ENCODE measurements at places on chromosomes 4 and X. TPM values are rescaled to one million over a fixed set of nuclear protein-coding genes. Genes with fewer than 3 reads are reported as not detected.
A peak's percentile ranks its signal among the peaks of the same experiment; 100 is the strongest.

DNA sequence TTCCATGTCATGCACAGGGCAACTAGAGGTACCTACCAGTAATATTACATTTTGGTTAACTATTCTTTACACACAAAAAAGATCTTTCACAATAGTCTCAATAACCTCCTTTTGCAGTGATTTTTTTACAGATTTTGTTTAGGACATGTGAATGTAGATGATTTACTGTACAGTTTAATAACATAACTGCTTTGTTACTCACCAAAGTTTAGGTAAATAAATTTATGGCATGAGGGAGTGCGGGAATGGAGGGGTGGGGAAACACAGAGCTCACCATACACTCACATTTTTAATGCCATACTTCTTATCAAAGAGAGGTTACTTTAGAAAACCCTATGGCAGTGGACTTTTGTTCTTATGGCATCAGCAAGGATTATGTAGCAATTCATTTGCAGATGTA, 93.1 kb upstream of the TEX13A start:
- no peak overlapping the region for H3K4me3 ChIP-seq
- DNase-seq: no peak
- H3K27ac ChIP-seq: no peak overlapping the region
- no peaks in the 10 kb centered on the region for H3K36me3 ChIP-seq
- H3K27me3 ChIP-seq: peaks cover 5% of the 10 kb centered on the region

GRCh38 chr4:79788884-79789283, 284.1 kb downstream of the ANTXR2 start:
- no peak overlapping the region for H3K27ac ChIP-seq
- H3K27me3 ChIP-seq: peaks cover 4% of the 10 kb centered on the region
- H3K4me3 ChIP-seq: no peak overlapping the region
- no peaks in the 10 kb centered on the region for H3K4me1 ChIP-seq

- H3K4me3 ChIP-seq: no peak overlapping the region
- no peak overlapping the region for H3K27ac ChIP-seq
- no peak for DNase-seq
These were observed 59.6 kb upstream of the GPR174 start for GRCh38 chrX:79084923-79085322.

GRCh38 chr4:128068918-128069317, 7.8 kb downstream of the LARP1B start:
- no peaks in the 10 kb centered on the region for H3K4me1 ChIP-seq
- H3K27ac ChIP-seq: no peak overlapping the region
- H3K4me3 ChIP-seq: no peak overlapping the region
- DNase-seq: no peak

DNA sequence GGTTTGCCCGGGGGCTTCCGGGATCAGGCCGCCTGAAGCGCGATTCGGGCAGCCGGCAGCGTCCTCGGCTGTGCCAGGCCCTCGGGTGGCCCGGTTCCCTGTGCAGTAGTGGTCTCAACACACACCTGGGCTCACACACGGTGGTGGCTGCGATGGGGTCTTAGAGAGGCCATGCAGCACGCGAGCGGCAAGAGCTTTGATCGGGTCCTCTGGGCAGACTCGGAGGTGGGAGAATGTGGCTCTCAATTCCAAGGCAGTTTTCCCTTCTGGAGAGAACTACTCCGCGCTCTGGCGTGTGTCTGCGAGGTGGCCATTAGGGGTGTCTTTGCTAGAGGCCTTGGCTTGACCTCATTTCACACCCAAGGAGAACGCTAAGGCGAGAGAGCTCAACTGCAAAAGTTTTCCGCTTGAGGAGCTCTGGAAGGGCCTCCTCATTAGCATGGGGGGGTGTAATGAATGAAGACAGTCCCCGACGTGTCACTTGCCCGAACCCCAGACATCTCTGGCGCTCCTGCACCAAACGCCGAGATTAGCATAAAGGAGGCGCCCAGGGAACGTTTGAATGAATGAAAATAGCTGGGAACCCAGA, 771 bp upstream of the RBPJ start:
- H3K36me3 ChIP-seq: no peaks in the 10 kb centered on the region
- peaks cover 32% of the 10 kb centered on the region for H3K27me3 ChIP-seq
- H3K4me1 ChIP-seq: peaks cover 26% of the 10 kb centered on the region
- peak overlapping the region; percentile 97 for H3K27ac ChIP-seq

DNA sequence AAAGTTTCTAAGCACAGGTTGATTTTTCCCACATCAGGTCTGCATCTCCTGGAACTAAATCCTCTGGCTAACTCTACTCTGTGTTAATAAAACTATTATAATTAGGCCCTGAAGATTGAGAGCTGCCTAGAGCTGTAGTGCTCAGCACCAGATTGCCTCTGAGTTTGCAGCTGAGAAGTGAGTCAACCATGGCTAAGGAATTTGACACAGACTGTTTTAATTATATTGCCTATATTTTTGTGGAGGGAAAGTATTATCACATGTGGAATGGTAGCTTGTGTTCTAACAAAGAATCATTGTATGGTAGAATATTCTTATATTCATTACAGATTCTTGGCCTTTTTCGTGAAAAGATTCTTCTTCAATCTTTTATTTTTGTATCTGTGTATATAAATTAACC, 1907.6 kb upstream of the TENM3 start:
- H3K27ac ChIP-seq: no peak overlapping the region
- no peaks in the 10 kb centered on the region for H3K27me3 ChIP-seq
- no peaks in the 10 kb centered on the region for H3K36me3 ChIP-seq
- no peaks in the 10 kb centered on the region for H3K4me1 ChIP-seq
- H3K4me3 ChIP-seq: no peak overlapping the region

GRCh38 chr4:83855044-83855443, 319.1 kb downstream of the GPAT3 start:
- H3K27ac ChIP-seq: no peak overlapping the region
- H3K4me3 ChIP-seq: no peak overlapping the region
- no peaks in the 10 kb centered on the region for H3K36me3 ChIP-seq
- no peaks in the 10 kb centered on the region for H3K4me1 ChIP-seq

GRCh38 chrX:12972878-12973560, 1.9 kb upstream of the TMSB4X start:
- peaks cover 82% of the 10 kb centered on the region for H3K4me1 ChIP-seq
- no peak for DNase-seq
- peak overlapping the region; percentile 98 for H3K27ac ChIP-seq
- H3K36me3 ChIP-seq: peaks cover 26% of the 10 kb centered on the region
- peaks cover 45% of the 10 kb centered on the region for H3K27me3 ChIP-seq

GRCh38 chr4:155972098-155972497, 18.4 kb upstream of the CTSO start:
- DNase-seq: no peak
- peaks cover 5% of the 10 kb centered on the region for H3K27me3 ChIP-seq
- no peak overlapping the region for H3K4me3 ChIP-seq
- no peak overlapping the region for H3K27ac ChIP-seq

DNA sequence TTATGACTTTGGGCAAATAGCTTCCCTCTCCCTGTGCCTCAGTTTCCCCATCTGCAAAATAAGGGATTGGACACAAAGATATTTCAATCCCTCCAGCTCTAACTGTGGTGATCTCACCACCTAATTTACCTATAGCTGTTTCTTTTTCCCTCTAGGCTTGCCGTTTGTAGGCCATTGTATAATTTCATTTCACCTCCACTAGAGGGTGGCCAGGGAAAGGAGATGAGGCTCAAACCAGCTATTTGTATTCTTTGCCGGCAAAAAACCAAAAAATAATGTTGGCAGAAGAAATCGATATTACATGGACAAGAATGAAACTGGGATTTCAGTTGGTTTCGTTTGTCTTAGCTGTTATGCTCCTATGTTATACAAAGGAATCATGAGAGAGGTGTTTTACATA, 36.1 kb upstream of the DOCK11 start:
- no peak overlapping the region for H3K27ac ChIP-seq
- H3K27me3 ChIP-seq: peaks cover 5% of the 10 kb centered on the region
- peak; percentile 20 for DNase-seq
- no peaks in the 10 kb centered on the region for H3K4me1 ChIP-seq

DNA sequence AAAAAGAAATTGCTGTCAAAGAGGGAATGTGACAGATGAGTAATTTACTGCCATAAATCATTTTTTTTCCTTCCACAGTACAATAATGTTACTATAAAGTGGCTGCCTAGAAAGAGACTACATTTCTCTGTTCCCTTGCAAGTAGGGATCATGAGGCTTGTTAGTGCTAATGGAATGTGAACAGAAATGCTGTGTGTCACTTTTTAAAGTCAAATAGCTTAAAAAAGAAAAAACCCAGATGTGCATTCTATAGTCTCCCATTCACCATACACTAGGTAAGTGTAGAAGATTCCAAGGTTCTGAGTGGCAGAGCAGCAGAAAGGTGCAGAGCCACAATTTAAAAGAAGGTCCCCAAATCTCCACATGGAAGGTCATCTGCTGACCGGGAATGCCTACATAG, 328.4 kb downstream of the CAMK2D start:
- no peaks in the 10 kb centered on the region for H3K4me1 ChIP-seq
- H3K36me3 ChIP-seq: peaks cover 4% of the 10 kb centered on the region
- no peak overlapping the region for H3K27ac ChIP-seq
- H3K4me3 ChIP-seq: no peak overlapping the region
- no peak for DNase-seq

- H3K4me3 ChIP-seq: peak overlapping the region; percentile 71
- DNase-seq: peak; percentile 30
- peaks cover 12% of the 10 kb centered on the region for H3K36me3 ChIP-seq
- peaks cover 65% of the 10 kb centered on the region for H3K27me3 ChIP-seq
These were observed 22.4 kb downstream of the FLNA start for GRCh38 chrX:154352012-154352401.

DNA sequence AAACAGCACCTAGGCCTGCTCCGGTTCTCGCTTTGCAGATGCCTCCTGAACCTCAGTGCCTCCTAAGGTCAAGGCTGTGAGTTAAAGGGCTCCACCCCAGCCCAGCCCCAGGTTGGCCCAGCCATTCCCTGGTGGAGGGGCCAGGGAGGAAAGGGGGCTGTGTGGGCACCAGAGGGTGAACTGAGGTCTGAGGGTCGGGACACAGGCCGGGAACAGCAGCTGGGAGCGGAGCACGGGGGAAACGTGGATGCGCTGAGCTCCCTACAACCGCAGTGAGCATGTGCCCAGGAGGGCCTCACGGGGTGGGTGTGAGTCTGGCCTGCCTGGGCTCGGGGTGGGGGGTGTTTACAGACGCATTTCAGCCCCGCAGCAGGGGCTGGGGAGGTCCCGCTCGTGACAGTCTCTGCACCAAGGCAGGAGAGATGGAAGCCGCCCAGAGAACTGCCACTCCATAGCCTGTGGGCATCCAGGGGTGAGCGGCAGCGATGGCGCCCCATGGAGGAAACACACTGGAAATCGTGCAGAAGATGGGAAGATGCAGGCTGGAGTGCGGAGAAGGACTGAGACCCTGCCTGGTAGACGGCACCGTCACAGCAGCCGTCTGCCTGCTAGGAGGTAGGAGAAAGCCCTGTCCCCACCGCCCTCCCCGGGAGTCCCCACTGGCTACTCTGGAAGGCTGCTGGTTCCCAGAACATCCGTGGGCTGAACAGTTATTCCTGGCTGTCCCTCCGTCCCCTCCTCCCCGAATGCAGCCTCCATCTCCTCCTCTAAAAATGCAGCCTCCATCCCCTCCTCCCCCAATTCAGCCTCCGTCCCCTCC, 9.9 kb upstream of the SLC25A6 start:
- H3K36me3 ChIP-seq: no peaks in the 10 kb centered on the region
- H3K4me3 ChIP-seq: no peak overlapping the region
- H3K4me1 ChIP-seq: no peaks in the 10 kb centered on the region
- peaks cover 2% of the 10 kb centered on the region for H3K27me3 ChIP-seq
- H3K27ac ChIP-seq: no peak overlapping the region

GRCh38 chr4:146072376-146072775, 103.1 kb upstream of the LSM6 start:
- H3K4me3 ChIP-seq: no peak overlapping the region
- H3K36me3 ChIP-seq: no peaks in the 10 kb centered on the region
- DNase-seq: no peak
- peaks cover 2% of the 10 kb centered on the region for H3K27me3 ChIP-seq

- no peaks in the 10 kb centered on the region for H3K36me3 ChIP-seq
- H3K4me1 ChIP-seq: no peaks in the 10 kb centered on the region
- H3K27me3 ChIP-seq: no peaks in the 10 kb centered on the region
- H3K27ac ChIP-seq: no peak overlapping the region
- H3K4me3 ChIP-seq: no peak overlapping the region
These were observed 216.1 kb upstream of the TLL1 start for GRCh38 chr4:165656829-165657490.

DNA sequence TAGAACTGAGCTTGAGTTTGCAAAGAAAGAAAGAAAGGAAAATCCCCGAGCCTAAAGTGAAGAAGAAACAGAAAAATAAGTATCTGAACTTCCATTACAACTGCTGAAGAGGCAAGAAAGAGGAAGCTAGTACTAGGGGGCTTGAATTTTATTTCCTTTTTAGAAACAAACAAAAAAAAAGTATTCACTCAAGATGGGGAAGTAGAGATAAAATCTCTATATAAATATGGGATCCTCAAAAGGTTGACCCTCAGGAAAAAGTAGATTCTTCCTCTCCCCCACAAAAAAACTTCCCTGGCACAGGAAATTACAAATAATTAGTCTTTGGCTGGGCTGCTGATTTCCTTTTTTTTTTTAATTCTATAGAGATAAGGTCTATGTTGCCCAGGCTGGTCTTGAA, 16.0 kb downstream of the LRBA start:
- no peak overlapping the region for H3K27ac ChIP-seq
- no peak overlapping the region for H3K4me3 ChIP-seq
- no peak for DNase-seq

- H3K36me3 ChIP-seq: no peaks in the 10 kb centered on the region
- peaks cover 1% of the 10 kb centered on the region for H3K27me3 ChIP-seq
- H3K4me3 ChIP-seq: no peak overlapping the region
- no peak overlapping the region for H3K27ac ChIP-seq
These were observed 43.2 kb downstream of the QDPR start for GRCh38 chr4:17468619-17469221.

GRCh38 chr4:7649741-7650531, 215.2 kb upstream of the PSAPL1 start:
- H3K4me1 ChIP-seq: peaks cover 100% of the 10 kb centered on the region
- H3K27ac ChIP-seq: peak overlapping the region; percentile 98
- peaks cover 38% of the 10 kb centered on the region for H3K27me3 ChIP-seq
- peaks cover 4% of the 10 kb centered on the region for H3K36me3 ChIP-seq
- DNase-seq: peak; percentile 96

DNA sequence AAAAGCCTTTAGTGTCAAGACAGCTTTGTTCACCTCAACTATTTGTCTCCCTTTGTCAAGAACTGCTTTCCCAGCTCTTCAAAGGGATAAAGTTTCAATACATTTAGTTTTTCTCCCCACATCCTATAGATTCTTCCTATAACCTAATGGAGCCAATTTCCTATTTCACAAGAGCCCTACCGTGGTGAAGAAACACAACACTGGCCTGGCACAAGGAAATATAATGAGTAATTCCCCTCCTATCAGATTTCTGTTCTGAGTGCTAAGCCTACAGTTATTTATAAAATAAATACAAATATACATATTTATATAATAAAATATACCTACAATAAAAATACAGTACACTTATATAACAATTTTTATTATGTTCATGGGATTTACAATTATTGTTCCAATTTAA, 89.9 kb downstream of the SHISA3 start:
- peaks cover 2% of the 10 kb centered on the region for H3K27me3 ChIP-seq
- no peak for DNase-seq
- H3K27ac ChIP-seq: no peak overlapping the region
- H3K36me3 ChIP-seq: peaks cover 4% of the 10 kb centered on the region
- H3K4me3 ChIP-seq: no peak overlapping the region
- peaks cover 7% of the 10 kb centered on the region for H3K4me1 ChIP-seq

- H3K27ac ChIP-seq: no peak overlapping the region
- H3K4me3 ChIP-seq: no peak overlapping the region
- DNase-seq: no peak
- H3K27me3 ChIP-seq: no peaks in the 10 kb centered on the region
- H3K36me3 ChIP-seq: no peaks in the 10 kb centered on the region
- peaks cover 17% of the 10 kb centered on the region for H3K4me1 ChIP-seq
These were observed 16.0 kb downstream of the CLOCK start for GRCh38 chr4:55530691-55531090.

The OCIAD1 gene
- 181 TPM for polyA plus RNA-seq

The INTS6L gene
- polyA plus RNA-seq: 3.2 TPM

The ADGRG2 gene
- not detected for polyA plus RNA-seq

The MAGEA2 gene
- not detected for polyA plus RNA-seq

The ACOT9 gene
- polyA plus RNA-seq: 8.2 TPM

The LINC00632 gene
- polyA plus RNA-seq: not detected
